ENCODE measurements at places on chromosomes 4 and X. TPM values are rescaled to one million over a fixed set of nuclear protein-coding genes. Genes with fewer than 3 reads are reported as not detected.

DNA sequence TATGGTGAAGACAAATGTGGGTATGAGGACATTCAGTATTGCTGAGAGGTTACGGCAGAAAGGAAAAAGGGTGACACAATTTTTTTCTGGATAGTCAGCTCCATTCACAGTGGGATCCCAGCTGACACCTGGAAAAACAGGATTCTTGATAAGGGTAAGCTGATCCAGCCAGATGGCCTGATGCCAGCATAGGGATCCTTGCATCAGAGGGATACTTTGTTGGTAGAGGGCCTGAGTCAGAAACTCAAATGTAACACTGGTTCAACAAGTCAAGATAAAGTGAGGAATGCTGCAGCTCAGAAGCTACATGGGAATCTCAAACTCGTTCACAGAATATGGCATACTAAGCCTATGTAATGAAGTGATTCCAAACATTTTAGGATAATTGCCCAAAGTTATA is 726.7 kb downstream of the C4orf33 start:
- DNase-seq: no peak

PAGE2B gene
- total RNA-seq: not detected

NEUROG2 gene
- total RNA-seq: not detected

DNA sequence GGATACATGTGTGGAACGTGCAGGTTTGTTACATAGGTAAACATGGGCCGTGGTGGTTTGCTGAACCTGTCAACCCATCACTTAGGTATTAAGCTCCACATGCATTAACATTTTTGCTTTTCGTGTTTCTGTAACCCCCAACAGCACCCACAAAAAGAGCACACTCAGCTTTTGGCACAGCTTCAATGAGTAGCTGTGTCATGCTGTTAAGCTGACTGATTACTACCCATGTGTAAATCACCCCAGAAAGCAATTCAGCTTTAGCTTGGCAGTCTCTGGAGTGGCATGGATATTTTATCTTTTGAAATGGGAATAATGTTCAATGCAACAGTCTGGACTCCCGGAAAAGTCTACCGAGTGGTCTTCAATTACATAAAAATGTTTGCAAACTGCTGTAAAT is 734.3 kb downstream of the STIM2 start:
- DNase-seq: no peak

DNA sequence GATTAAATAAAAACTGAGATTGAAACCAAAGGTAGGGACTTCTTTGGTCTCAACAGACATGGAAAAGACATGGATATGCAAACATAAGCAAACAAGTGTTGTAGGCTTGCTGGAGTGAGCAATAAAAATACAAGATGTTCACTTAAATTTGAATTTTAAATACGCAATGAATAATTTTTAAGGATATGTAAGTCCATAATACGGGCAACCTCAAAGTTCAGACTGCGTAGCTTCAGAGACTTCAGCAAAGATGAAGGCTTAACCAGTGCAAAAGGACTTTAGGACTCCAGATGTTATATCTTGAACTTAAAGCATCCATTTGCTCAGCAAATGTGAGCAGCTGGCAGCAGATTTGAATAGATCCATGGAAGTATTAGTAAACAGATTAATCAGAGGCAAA is 549.3 kb downstream of the ARAP2 start:
- DNase-seq: no peak

DNA sequence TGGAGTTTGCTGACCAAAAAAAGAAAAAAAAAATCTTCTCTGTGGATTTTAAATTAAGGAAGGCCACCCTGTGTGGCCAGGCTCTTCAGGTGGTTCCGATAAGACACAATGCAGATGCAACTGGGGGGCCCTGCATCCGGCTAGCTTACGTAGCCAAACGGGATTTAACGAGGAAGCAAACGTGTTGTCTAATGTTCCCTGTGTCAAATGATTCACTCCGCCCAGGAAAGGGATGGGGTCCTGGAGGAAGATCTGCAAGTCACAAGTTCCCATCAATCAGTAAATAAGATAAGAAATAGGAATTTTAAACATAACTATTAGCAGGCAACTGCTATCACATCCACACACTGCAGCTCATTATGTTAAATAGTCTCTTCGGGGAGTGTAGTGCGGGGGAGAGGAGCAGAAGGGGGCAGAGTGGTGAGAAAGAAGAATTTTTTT is 216.4 kb upstream of the GYPA start:
- DNase-seq: no peak

DNA sequence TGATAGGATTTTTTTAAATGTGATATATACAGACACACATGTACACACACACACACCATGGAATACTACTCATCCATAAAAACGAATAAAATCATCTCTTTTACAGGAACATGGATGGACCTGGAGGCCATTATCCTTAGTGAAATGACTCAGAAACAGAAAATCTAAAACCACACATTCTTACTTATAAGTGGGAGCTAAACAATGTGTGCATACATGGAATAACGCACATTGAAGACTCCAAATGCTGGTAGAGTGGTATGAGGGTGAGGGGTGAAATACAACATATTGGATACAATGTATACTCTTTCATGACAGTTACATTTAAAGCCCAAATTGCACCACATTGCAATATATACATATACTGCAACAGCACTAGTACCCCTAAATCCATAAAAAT is 120.2 kb upstream of the ADGRL3 start:
- no peak for DNase-seq

CENPVL1 gene
- total RNA-seq: not detected

DNA sequence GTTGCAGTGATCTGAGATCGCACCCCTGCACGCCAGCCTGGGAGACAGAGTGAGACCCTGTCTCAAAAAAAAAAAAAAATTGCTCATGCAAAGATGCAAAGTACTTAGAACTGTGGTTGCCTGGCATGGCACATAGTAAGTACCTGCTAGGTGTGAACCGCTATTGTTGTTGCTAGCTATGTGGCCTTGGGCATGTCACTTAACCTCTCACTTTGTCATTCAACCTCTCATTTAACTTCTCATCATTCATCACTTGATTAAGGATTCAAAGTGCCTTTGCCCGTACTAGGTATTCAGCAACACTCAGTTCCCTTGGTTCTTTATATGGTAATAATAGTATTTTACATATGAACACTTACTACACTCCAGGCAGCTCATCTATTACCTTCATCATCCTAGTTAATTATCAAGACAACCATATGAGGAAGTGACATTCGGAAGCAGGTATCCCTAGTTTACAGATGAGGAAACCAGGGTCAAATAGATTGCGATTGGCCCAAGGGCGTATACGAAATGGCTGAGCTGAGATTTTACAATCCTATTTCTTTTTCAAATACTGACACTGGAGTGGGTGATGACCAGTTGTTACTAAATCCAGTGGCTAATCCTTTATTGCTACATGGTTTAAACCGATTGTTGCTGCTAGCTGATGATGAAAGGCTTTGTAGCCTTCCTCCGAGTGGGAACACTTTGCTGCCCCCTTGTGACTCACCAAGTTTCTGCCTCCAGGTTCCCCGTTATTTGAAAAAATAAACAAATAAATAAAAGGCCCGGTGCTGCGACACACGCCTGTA is 28.8 kb upstream of the SOWAHD start:
- peak; percentile 71 for DNase-seq

All from activated CD4-positive, alpha-beta T cell treated with anti-CD3 and anti-CD28 coated beads, Interleukin-2, amount 10 ng/mL, durations not matched to agents 7 days and 5 days (primary cell).